ENCODE measurements at places on chromosomes 11 and 22.

DNA sequence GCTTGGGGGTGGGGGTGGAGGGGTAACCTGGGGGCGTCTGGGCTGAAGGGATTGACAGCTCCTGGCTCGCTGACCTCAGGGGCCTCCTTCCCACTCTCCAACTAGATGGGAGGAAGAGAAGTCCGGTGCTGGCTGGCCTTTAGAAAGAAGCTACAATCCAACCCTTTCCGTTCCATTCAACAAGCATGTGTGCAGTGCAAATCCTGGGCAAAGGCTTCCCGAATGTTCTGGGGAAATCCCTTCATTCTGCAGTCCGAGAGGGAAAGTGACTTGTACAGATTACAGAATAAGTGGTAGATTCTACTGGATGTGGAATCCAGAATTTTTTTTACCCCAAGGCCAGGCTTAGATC is 149.9 kb downstream of the FEZ1 start:
- no peak for DNase-seq

GRCh38 chr22:39818094-39818493 is 75.5 kb downstream of the ENTHD1 start:
- no peak for DNase-seq

DNA sequence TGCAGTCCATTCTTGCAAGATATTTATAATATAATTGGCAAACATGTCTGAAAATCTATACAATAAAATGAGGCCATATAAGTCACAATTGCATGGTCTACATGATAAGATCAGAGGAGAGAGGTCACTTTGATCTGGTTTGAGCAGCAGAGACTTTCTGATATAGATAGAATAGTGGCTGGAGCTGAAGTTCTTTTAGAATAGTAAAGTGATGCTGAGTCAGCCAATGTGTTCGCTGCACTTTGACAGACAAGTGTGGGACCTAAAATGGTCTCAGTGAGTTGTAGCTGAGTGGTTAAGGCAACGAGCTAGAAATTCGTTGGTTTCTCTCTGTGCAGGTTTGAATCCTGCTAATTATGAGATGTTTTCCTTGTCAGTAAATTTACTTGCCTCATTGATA is 257.0 kb upstream of the C11orf87 start:
- DNase-seq, result no peak

- no peak for DNase-seq
Measured at GRCh38 chr11:117497206-117497951, 169.7 kb downstream of the CEP164 start.

DNA sequence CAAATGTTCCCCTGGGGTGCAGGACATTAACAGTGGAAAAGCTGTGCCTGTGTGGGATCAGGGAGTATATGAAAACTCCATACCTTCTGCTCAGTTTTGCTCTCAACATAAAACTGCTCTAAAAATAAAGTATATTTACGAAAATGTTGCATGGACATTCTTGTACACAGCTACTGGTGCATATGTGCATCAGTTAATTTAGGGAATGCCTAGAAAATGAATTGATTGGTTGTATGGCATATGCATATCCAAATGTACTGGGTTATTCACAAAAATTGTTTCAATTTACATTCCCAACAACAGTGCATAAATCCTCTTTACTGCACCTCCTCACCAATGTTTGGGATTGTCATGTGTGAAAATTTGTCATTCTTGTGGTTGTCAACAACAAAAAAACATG is 251.1 kb upstream of the MPPED2 start:
- no peak for DNase-seq

DNA sequence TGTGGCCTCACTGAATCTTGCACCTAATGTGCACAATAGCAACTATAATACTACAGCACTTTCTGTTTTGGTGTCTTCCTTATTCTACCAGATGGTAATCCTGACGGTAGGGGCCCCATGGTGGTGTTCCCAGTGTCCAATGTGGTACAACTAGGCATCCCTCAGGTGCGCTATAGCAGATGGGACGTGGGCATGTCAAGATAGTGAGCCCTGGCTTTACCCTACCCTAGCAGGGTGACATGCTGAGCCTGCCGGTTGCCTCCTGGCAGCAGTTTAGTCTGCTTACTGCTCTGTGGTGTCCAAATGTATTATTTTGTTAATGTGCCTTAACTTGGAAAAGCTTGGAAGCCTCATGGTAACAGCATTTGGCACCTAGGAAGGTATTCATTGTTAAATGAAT is 19.2 kb downstream of the ACO2 start:
- no peak for DNase-seq

GRCh38 chr11:35363854-35364780 is 55.2 kb downstream of the SLC1A2 start:
- no peak for DNase-seq

DNA sequence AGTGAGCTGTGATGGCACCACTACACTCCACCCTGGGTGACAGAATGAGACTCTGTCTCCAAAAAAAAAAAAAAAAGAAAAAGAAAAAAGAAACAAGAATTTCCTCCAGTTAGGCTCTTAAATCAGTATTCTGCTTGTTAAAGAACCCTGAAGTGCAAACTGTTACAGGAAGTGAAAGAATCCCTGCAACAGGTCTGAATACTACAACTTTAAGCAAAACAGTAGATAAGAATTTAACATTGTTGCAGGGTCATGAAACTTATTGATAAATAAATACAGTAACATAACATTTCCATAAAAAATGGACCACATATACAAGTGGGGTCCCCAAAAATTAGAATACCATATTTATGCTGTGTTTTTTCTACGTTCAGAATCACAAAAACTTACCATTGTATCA is 35.8 kb downstream of the FCHSD2 start:
- no peak for DNase-seq

- DNase-seq, result no peak
Measured at GRCh38 chr11:128343870-128344269, 243.5 kb downstream of the ETS1 start.

- no peak for DNase-seq
Measured at GRCh38 chr22:36902143-36902926, 11.1 kb upstream of the CSF2RB start.
